CD4-positive, alpha-beta T cell (primary cell): ENCODE measurements at places on chromosomes 13 and 19. TPM values are rescaled to one million over a fixed set of nuclear protein-coding genes. Genes with fewer than 3 reads are reported as not detected.

DNA sequence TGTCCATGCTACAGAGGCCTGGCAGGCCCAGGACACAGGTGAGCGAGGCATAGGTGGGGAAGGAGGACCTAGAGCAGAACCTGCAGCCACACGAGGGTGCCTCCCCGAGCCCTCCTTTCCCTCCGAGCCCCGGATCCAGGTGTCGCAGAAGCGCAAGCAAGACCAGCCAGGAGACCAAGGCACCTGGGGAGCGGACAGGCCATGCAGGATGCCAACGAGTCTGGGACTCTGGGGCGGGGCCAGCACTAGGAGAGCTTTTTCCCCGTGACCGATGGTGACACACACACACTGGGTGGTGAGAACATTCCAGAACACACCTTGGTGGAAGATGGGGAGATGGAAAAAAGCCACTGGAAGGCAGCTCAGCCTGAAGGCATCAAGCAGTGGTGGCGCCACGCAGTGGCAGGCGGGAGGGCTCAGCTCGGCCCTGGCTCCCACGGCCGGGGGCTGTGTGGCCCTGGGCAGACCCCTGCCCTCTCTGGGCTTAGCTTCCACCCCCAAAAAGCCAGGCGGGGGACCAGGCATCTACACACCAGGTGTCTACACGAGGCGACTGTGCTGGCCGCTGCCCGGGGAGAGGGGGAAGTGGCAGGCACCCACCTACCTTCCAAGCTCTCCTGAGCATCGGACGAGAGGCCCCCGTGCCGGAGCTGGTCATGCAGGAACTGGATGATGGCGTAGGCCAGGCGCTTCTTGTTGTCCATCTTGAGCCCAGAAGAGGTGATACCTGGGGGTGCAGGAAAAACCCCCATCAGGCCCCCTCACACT, 14.5 kb downstream of the SGTA start:
- no peaks in the 10 kb centered on the region for H3K27me3 ChIP-seq
- H3K27ac ChIP-seq, result no peak overlapping the region
- no peak for DNase-seq
- no peak overlapping the region for H3K4me3 ChIP-seq
- H3K4me1 ChIP-seq, result peaks cover 11% of the 10 kb centered on the region

DNA sequence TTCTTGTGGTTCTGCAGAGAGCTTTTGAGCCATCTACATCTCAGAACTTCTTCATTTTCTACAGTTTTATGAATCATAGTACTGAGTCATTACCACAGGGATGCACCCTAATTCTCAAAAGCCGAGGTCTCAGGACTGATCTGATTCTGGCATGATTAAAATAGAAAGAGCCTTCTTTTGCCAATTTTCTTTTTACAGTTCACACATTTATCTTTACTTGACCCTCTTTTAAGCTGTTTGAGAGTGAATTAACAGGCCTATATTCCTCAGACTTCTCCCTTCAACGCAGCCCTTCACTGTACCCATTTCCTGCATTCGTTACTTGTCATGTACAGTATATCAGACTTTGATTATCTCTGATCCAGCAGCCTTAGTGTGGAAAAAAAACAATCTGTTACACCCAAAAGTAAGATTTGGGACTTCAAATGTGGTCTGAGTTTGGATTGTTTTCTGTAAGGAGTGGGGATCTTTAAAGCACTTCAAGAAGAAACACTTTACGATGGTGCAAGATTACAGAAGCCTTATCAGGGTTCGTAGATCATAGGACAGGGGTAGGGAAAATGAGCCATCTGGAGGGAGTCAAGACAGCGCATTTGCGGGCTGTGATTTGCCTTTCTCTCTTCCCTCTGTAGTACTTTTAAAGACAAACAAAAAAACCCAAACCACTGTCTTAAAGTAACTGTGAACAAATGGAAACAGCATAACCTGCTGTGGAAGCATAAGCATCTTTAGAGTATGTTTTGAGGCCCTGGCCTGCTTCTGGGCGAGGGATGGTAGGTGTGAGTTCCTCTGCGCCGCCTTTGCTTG, 15.3 kb upstream of the GPR183 start:
- H3K36me3 ChIP-seq, result peaks cover 13% of the 10 kb centered on the region
- DNase-seq, result no peak
- H3K4me3 ChIP-seq, result peak overlapping the region; percentile 19
- H3K4me1 ChIP-seq, result peaks cover 58% of the 10 kb centered on the region
- H3K27me3 ChIP-seq, result no peaks in the 10 kb centered on the region
- peak overlapping the region; percentile 80 for H3K27ac ChIP-seq

DNA sequence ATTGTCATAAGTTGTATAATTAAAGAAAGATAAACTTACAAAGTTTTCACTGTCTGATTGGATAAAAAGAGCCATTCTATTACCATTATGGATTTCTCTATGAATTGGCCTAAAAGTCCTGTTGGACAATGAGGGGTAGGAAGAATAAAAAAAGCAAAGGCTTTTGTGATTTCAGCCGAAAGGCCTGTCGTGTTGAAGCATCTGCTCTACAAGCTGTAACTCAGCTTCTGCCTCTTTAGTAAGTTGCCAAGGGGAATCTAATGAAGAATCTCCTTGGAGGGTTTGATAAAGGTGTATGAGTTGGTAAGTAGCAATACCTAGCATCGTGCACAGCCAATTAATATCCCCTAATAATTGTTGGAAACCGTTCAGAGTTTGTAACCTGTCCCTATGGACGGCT, 25.2 kb upstream of the ERVV-1 start:
- DNase-seq, result no peak
- peaks cover 4% of the 10 kb centered on the region for H3K36me3 ChIP-seq
- H3K4me3 ChIP-seq, result no peak overlapping the region
- peaks cover 9% of the 10 kb centered on the region for H3K4me1 ChIP-seq
- peaks cover 5% of the 10 kb centered on the region for H3K27me3 ChIP-seq
- no peak overlapping the region for H3K27ac ChIP-seq

- no peak overlapping the region for H3K27ac ChIP-seq
- H3K36me3 ChIP-seq, result no peaks in the 10 kb centered on the region
- no peak for DNase-seq
- no peaks in the 10 kb centered on the region for H3K27me3 ChIP-seq
- no peak overlapping the region for H3K4me3 ChIP-seq
- H3K4me1 ChIP-seq, result peaks cover 16% of the 10 kb centered on the region
Measured at GRCh38 chr13:40095695-40096356, 440.4 kb downstream of the COG6 start.

- H3K27me3 ChIP-seq, result no peaks in the 10 kb centered on the region
- H3K4me1 ChIP-seq, result no peaks in the 10 kb centered on the region
- no peak for DNase-seq
- H3K4me3 ChIP-seq, result no peak overlapping the region
- H3K27ac ChIP-seq, result no peak overlapping the region
Measured at GRCh38 chr13:49234741-49235140, 13.0 kb upstream of the CDADC1 start.

DNA sequence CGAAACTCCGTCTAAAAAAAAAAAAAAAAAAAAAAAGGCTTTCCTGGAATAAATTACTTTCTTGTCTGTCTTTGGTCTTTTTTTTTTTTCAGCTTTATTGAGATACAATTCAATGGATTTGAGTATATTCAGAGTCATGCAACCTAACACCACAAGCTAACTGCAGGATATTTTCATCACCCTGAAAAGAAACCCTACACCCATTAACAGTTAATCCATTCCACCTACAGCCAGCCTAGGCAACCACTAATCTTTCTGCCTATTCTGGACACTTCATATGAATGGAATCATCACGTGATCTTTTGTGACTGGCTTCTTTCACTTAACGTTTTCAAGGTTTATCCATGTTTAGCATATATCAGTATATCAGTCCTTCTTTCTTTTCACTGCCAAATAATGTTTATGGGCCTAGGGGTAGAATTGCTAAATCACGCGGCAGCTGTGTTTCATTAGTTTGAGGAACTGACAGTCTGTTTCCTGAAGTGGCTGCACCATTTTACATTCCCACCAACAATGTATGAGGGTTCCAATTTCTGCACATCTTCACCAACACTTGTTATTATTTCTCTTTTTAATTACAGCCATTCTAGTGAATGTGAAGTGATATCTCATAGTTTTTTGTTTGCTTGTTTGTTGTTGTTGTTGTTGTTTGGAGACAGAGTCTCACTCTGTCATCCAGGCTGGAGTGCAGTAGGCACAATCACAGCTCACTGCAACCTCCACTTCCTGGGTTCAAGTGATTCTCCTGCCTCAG, 19.9 kb downstream of the LRFN3 start:
- H3K27me3 ChIP-seq, result no peaks in the 10 kb centered on the region
- peaks cover 68% of the 10 kb centered on the region for H3K4me1 ChIP-seq
- no peak for DNase-seq
- H3K36me3 ChIP-seq, result no peaks in the 10 kb centered on the region
- no peak overlapping the region for H3K4me3 ChIP-seq

DNA sequence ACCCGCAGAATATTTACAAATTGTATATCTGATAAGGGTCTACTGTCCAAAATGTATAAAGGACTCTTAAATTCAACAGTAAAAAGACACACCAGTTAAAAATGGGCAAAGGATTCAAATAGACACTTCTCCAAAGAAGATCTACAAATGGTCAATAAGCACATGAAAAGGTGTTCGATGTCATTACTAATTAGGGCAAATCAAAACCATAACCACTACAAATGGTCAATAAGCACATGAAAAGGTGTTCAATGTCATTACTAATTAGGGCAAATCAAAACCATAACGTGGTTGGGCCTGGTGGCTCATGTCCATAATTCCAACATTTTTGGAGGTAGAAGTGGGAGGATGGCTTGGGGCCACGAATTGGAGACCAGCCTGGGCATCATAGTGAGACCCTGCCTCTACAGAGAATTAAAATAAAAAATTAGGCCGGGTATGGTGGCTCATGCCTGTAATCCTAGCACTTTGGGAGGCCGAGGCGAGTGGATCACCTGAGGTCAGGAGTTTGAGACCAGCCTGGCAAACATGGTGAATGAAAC, 40.5 kb downstream of the ACTN4 start:
- H3K4me3 ChIP-seq, result no peak overlapping the region
- no peak for DNase-seq
- H3K4me1 ChIP-seq, result peaks cover 74% of the 10 kb centered on the region
- H3K27ac ChIP-seq, result no peak overlapping the region
- no peaks in the 10 kb centered on the region for H3K27me3 ChIP-seq

GRCh38 chr19:29483641-29483920, 42.2 kb upstream of the VSTM2B start:
- peaks cover 15% of the 10 kb centered on the region for H3K27me3 ChIP-seq
- DNase-seq, result no peak
- H3K27ac ChIP-seq, result no peak overlapping the region
- no peaks in the 10 kb centered on the region for H3K4me1 ChIP-seq
- H3K36me3 ChIP-seq, result no peaks in the 10 kb centered on the region

DNA sequence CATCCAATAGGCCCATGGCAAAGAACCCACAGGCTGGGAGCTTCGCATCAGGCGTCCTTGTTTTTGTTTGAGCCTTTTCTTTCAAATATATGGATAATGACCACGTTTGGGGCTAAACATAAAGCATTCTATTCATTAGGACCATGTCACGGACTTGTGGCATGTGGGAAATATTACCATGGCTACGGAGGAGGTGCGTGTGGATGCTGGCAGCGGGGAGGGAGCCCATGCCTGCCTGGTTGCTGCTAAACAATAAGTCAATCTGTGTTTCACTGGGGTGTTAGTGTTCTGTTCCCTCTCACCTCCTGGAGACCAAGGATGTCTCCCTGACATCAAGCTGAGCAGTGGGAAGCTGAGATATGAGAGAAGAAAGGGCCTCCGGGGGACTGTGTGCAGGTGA, 121.1 kb downstream of the IRS2 start:
- no peaks in the 10 kb centered on the region for H3K36me3 ChIP-seq
- no peaks in the 10 kb centered on the region for H3K4me1 ChIP-seq
- no peak for DNase-seq
- no peak overlapping the region for H3K4me3 ChIP-seq
- H3K27me3 ChIP-seq, result no peaks in the 10 kb centered on the region

MLLT1 gene
- 22.1 TPM for total RNA-seq

CCL25 gene
- total RNA-seq, result not detected

DACT3 gene
- total RNA-seq, result 0.11 TPM

VSTM2B gene
- total RNA-seq, result not detected
